ENCODE measurements at places on chromosomes 4 and X.

DNA sequence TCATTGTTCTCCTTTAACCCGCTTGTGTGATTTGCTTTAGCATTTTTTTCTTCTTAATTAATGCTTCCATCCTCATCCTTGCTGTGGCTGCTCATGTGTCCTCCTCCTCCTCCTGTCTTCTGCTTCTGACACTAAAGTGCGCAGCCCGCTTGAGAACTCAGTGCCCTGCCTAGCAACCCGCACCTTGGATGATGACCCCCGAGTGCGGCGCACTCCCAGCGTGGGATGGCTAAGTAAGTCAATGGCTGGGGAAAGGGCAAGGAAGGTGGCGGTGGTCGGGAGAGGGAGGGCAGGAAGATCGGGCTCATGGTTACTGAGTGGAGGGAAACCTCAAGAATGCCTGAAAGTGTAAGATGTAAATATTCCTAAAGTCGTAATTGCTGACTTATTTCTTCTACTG is 30.1 kb downstream of the SLC4A4 start:
- DNase-seq = no peak

DNA sequence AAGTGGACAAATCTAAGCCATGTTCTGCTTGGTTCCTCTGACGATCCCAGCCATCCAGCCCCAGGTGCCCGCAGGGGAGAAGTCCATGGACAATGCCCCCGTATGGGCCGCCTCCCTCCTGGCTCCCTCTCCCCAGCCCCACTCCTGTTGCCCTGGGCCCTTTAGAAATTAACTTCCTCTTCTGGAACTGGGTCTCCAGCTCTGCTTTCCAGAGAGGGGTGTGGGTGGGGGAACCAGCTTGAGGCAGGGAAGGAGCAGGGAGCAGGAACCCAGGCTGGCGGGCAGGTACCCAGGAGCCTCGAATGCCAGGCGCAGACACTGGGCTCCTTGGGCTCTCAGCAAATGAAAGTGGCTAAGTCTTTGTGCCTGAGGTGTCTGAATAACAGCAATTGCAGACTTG is 12.7 kb upstream of the ABLIM2 start:
- DNase-seq = no peak

GRCh38 chrX:7215842-7216241 is 67.9 kb upstream of the PUDP start:
- no peak for DNase-seq

DNA sequence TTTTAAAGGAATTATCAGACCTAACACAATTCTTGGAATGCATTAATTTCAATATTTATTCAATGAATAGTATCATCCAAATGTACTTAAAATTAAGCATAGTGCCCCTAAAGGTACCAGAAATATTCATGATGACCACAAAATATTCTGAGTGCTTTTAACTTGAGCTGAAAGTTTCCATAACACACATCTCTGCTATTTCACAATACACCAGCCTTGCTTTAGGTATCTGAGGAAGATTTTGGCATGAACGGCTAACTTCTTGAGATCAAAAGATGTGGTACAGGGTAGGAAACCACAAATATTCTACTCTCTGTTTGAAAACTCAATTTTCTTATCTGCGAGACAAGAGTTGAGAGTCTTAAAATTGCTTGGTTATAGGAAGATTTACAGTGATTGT is 538.3 kb upstream of the PCDH7 start:
- no peak for DNase-seq

GRCh38 chr4:106587558-106587957 is 219.0 kb upstream of the GIMD1 start:
- no peak for DNase-seq

- DNase-seq = no peak
Measured at GRCh38 chr4:8728536-8729407, 136.2 kb downstream of the CPZ start.

DNA sequence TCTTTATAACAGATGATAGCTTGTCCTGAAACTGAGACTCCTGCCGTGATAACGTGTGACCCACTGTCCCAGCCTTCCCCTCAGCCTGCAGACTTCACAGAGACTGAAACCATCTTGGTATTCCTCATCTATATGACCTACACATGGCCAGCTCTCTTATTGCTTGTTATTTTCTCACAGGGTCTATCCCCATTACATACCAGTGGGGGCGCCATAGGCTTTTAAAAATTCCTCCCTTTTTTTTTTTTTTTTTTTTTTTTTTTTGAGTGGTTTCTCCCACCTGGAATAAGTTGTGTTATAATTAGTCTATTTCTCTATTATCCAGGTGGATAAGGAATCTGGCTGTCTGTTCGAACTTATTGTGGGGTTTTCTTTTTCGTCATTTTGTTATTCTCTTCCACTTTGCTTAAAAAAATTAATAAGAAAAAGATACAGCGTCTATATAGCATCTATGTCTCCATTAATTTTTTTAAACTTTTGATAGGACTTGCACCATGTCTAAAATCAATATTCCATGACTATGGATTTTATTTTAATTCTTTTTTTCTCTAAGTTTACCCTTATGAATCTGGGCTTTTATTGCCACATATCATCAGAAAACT is 47.2 kb downstream of the GYG2 start:
- DNase-seq = no peak

DNA sequence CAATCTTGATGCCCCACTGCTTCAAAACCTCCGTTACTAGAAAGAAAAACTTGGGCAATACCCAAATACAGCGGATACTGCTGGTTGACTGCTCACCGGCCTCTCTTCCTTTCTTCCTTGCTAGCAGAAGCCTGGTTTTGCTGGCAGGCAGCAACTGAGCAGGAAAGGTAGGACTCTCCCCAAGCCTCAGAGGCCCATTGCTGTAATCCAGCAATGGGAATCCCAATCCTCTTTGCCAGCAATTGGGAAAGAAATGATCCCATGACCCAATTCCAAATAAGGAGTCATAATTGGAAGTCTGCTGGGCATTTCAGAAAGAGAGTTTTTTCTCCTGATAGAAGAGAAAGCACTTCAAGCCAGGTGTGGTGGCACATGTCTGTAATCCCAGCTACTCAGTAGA is 394.5 kb downstream of the BCOR start:
- no peak for DNase-seq

DNA sequence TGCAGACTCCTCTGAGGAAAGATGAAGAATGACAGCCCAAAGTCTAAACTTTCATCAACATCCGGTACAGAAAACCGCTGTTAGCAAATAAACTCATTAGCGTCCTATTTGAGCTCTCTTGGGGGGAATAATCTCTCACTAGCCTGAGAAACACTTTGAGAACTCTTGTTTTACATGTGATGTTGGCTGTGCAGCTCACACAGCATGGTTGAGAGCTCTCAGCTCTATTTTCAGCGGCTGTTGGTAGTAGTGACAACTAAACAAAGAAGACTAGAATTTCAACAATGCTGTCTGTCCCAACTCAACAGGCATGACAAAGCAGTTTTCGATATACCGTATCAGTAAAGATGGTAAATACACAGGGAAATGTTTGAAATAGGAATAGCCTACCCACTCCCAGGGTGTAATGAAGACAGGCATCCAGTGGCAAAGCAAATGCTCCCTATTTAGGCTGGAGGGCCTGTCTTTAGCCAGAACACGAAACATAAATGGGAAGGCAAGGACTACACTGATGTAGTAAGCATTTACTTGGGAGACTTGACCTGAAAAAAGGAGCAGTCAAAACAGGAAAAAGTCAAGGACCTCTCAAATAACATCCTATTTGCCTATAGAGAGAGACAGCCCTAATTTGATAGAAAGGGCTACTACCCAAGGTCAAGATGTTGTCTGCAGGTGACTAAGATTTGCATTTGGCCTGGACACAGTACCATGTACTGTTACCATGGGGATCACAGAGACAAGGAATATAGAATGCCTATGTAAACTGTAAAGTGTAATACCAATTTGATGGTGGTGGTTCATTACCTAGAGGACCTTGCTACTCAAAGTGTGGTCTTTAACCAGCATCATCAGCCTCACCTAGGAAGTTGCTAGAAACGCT is 60.4 kb downstream of the PPEF2 start:
- DNase-seq = no peak

DNA sequence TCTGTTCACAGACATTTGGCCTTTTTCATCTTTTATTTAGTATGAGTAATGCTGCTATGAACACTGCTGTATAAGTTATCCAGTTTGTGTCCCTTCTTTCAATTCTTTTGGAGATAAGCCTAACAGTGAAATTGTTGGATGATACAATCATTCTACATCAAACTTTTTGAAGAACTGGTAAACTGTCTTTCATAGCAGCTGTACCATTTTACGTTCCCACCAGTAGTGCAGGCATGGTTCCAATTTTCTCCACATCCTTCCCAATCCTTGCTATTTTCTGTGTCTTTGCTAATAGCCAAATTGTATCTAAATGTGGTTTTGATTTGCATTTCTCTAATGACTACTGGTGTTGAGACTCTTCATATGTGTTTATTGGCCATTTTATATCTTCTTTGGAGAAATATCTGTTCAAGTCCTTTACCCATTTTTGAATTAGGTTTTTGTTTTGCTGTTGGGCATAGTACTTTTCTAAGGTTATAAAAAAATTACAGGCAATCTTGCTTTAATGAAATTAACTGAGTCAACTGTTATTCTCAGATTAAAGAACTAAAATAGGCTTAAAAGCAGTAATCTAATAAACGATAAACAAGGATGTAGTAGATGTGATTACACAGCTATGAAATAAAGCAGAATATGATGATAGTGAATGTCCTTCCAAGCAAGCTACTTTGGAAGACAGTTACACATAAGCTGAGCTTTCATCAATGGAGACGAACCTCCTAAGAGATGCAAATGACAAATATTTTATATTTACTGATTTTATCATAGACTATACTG is 57.2 kb downstream of the FBXW7 start:
- no peak for DNase-seq

GRCh38 chr4:36349938-36350549 is 68.6 kb downstream of the DTHD1 start:
- DNase-seq = no peak

GRCh38 chrX:149069899-149070298 is 435.2 kb downstream of the IDS start:
- DNase-seq = no peak

- no peak for DNase-seq
Measured at GRCh38 chr4:66558651-66559050, 888.4 kb upstream of the EPHA5 start.

DNA sequence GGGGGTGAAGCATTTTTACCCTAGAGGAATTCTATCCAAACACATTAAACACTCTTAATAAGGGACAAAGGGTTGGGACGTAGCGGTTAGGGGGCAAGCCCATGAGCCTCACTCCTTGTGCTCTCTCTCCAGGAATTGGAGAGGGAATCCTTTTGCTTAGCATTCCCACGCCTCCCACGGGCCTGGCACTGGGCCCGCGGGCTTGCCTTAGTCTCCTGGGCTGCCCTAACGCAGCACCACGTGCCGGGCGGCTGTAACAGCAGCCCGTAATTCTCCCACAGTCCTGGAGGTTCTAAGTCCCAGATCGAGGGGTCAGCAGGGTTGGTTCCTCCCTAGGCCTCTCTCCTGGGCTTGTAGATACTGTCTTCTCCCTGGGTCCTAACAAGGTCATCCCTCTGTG is 67.5 kb downstream of the TBL1X start:
- DNase-seq = no peak

- no peak for DNase-seq
Measured at GRCh38 chr4:28621591-28621990, 1761.0 kb downstream of the STIM2 start.

DNA sequence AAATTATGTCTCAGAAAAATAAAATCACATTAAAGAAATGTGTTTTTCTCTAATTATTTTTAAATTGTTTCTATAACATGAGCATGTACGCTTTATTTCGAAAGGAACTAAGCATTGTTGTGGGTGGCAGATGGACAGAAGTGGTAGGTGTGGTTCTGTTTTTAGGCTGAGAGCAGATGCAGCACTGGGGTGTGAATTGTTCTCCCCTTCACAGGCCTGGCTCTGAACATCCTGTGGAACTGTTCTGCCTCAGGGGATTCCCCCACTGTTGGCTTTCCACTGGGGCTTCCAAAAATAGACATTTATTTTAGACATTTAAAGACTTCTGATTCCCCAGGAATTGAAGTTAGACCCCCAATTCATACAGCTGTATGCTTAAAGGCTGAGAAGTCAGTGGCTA is 41.9 kb upstream of the PDHA2 start:
- no peak for DNase-seq

DNA sequence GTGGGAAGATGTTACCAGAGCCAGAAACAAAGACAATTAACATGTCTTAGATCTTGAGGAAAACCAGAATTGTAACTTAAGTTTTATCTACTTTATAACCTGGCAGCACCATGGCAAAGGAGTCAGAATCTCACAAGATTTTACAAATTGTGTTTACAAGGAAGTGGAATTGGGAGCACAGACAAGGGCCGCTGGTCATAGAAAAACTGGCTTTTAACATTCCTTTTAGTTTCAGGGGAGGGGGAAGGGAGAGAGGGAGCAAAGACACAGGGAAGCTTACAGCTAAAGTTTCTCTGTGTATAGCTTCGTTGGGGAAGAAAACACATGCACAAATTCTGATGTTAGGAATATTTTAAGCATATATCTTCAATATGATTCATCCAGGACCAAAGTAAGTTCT is 10.3 kb upstream of the UGT2B11 start:
- no peak for DNase-seq

DNA sequence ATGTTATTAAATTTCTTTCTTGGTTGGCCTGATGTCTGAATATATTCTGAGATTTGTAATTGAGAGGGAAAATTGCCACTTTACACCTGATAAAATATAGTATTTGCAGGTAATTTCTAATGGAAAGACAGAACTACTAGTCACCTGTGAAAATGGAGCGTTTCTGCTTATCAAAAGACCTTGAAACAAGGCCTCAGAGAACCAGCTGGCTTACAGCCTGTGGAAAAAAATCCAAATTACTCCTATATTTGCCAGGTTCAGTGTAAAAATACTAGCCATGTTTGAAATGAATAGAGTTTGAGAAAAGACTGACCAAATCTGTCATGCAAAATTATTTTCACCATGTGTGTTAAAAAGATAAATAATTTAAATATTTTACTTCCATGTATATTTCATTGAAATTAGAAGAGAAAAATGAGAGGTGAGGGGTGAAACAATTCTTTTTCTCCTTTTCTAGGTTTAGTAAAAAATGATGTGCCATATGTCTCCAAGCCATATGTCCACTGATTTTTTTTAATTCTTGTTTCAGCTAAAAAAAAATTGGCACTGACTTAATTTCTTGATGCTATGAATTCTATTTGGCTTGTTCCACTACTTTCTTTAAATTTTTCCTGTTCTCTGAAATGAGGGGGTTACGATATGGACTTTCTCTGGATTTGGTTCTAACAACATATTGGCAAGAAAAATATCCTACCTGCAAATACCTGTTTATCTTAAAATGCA is 464.9 kb downstream of the GRXCR1 start:
- no peak for DNase-seq

DNA sequence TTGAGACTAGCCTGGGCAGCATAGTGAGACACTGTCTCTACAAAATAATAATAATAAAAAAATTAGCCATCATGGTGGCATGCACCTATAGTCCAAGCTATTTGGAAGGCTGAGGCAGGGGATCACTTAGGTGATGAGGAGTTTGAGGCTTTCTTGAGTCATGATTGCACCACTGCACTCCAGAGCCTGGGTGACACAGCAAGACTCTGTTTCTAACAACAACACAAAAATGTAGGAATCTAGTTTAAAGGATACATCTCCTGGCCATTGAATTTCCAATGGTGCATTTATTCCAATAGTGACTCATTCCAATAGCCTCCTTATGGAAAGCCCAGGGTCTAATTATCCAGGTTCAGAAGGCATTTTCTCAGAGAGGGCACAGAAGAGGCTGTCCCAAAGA is 21.9 kb upstream of the HERC6 start:
- DNase-seq = no peak

GRCh38 chr4:106104276-106104675 is 209.0 kb downstream of the NPNT start:
- DNase-seq = no peak

Measured in central memory CD4-positive, alpha-beta T cell (primary cell).